DMS153 (cell line): ENCODE measurements at places on chromosomes 7 and 10.

- no peak for DNase-seq
Measured at GRCh38 chr7:55130395-55131141, 111.8 kb downstream of the EGFR start.

GRCh38 chr10:133399123-133399601 is 5.2 kb downstream of the MTG1 start:
- no peak for DNase-seq

DNA sequence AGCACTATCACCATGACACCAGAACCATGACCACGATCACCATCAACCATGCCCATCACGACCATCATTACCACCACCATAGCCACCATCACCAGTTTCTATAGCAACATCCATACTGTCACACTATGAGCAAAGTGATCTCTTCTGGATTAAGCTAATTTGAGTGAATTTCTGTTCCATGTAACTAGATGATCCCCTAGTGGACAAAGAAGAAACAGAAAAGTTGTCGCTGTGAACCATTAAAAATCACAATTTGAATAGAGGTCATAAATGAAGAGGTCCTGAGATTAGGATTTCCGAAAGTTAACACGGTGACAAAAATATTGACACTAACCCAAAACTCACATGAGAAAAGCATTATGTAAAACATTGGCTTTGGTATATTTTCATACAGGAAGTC is 77.6 kb downstream of the CLRN3 start:
- no peak for DNase-seq

DNA sequence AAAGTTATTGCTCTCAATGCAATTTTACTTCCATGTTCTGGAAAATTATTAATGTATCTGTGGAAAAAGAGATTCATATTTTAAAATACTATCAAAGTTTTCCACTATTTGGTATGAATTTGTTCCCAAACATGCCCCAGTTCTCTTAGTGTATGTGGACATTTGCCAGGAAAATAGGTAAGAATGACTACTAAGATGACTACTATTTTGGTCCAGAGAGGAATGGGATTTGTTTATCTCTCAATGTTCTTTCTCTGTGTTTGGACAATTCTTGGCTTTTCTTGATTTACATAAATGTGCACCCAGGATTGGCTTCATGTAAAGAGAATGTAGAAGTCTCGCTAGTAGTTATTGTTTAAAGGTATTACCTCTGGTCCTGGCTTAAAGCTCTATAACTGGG is 60.3 kb upstream of the POT1 start:
- no peak for DNase-seq

DNA sequence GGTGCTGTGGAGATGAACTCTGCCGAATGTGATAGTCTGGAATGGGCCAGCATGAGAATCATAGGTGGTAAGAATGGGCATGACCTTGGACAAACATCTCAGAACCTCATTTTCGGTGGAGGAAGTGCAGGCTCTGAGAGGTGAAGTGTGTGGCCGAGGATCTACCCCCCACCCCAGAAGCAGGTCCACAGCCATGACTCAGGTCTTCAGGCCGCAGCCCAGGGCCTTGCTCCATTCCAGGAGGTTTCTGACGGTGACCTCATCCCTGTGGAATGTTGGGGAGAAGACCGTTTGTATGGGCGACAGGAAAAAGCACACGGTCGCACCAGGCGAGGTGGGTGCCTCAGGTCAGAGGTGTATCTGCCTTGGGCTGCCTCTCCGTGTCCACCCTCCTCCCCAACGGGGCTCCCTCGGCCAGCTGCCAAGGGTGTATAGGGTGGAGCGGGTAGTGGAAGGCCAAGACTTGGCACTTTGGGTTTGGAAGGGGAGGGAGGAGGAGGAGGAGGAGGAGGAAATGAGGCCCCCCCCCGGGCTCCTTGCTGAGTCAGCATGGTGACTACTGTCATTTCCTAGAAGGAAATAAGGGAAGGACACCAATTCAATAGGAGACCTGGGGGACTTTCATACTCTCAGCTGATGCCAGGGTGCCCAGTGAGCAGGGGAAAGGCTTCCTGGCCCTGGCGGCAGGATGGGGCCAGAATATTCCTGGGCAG is 168.0 kb upstream of the RHEB start:
- no peak for DNase-seq

GRCh38 chr10:130429809-130430208 is 293.6 kb downstream of the GLRX3 start:
- DNase-seq: no peak
